ENCODE measurements at places on chromosomes 5 and 9.

DNA sequence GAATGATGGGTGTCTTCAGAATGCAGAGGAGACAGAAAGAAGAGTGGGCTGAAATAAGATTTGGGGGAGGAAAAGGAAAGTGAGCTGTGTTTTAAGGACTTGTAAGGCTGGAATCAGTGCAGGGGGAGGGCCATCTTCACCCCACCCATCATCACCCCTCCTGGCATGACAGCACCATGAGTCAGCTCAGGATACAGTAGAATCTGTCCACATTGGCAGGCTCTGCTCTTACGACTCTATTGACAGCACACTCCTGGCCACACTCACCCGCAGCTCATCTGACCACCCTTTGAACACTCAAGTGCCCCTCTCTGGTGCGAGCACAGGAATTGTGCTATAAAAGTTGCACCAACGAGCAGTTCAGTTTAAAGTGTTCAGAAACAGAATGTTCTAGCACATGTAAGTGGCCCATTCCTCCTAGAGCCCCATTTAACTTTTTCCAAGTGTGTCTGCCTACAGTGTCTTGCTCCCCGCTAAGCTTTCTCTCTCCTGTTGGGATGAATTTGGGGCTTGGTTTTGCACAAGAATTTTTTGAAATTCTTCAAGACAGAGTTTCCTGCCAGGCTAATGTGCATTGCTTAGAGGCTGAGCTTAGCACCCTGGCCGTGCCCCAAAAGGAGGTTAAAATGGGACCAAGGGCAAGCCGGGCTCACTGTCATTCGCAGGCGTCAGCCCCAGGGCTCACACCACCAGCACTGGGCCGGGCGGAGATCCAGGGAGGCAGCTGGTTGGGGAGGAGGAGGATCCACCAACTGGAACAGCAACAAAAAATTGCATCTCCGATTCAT lies 12.0 kb downstream of the ADRA1B start:
- DNase-seq: no peak

DNA sequence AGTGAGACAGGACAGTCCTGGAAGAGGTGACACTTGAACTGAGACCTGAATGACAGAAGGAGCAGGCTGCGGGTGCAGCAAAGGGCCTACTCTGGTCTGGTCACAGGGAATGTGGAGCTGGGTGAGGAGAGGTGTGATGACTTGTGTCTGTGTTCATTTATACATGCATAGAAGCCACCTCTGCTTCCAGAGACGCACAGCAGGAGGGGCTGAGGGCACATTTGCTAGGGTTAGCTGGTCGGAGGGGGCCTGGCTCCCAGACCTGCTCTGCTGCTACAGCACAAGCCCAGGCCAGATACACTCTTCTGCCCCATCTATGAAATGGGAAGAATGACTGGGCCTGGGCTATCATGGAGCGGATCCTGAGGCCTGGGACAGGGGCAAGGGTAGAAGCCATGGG lies 15.6 kb downstream of the UNC5A start:
- no peak for DNase-seq

DNA sequence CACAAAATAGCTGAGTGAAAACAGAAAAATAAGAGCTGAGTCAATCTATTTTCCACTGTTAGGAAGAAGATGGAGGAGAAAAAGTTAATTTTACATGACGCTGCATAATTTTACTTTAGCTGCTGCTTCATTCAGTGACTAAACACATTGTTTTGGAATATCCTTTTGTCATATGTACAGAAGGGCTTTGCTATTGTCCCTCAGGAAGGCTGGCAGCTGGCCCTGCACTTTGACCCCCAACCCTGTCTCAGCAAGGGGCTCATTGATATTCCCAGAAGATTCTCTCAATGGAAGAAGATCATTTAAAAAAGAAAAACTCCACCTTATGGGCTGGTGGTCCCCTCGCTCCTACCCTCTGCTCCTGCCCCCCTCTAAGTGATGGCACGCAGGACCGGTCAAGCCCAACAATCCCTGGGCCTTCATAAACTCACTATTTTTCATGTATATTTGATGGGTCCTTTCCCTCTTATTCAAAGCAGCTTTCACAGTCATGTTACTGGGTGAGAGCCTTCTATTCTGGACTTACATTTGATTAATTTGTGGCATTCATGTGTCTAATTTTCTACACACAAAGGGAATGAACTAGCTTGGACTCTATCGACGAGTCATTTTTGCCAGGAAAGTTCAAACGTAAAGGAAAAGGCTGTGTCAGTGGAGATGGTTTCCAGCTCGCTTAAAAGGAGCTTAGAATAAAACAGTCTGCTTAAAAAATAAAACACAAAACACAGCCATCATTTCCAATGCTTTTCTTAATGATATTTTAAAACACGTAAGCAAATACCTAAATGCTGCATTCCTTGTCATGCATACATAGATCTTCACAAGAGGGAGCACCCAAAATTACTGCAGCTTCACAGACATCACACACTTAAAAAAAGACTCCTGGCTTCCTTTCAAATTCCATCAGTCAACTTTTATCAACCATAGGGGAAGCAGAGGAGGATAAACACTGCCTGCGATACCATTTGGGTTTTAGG lies 104.7 kb downstream of the EFNA5 start:
- no peak for DNase-seq

DNA sequence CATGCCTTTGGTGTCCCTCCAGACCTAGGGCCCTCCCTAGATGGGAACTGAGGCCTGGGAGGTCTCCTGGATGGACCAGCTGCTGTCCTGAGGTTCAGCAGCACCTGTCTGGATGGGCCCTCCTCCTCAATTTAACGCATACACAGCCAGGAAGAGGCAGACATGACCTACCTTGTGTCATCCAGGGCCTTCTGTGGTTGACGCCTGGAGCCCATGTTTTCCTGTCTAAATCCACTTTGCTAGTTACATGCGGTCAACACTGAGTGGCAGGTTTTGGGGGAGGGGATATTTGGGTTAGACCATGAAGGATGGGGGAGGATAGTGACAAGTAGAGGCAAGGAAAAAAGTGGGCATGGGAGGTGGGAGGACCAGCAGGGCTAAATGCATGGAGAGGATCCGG lies 3.1 kb upstream of the STC2 start:
- no peak for DNase-seq

GRCh38 chr5:57721226-57721625 lies 238.6 kb upstream of the ACTBL2 start:
- peak; percentile 22 for DNase-seq

DNA sequence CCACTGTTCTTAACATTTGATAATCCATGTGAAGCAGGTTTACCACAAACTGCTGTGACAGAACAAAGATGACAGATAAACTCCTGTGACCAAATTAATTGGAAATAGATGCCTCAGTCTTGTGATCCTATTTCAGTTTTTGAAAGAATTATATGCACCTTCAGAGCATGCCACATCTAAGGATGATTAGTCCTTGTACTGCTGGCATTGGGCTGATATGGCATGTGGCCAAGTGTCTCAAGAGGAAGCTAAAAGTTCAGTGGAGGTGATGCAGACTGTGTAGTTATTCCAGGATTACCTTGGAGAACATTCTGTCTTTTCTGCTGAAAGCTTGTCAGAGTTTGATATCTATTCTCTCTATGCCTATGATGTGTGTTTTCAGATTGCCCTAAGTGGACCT lies 314.4 kb upstream of the EFNA5 start:
- no peak for DNase-seq

GRCh38 chr9:120608421-120608820 lies 28.5 kb upstream of the CDK5RAP2 start:
- no peak for DNase-seq

- no peak for DNase-seq
Observed at GRCh38 chr5:130975847-130976246, 189.2 kb downstream of the HINT1 start.

- DNase-seq: no peak
Observed at GRCh38 chr5:167949435-167949834, 342.0 kb upstream of the WWC1 start.

GRCh38 chr9:129131300-129132145 lies 20.3 kb downstream of the PTPA start:
- DNase-seq: peak; percentile 86

GRCh38 chr5:6858419-6858818 lies 145.2 kb downstream of the TENT4A start:
- DNase-seq: no peak

DNA sequence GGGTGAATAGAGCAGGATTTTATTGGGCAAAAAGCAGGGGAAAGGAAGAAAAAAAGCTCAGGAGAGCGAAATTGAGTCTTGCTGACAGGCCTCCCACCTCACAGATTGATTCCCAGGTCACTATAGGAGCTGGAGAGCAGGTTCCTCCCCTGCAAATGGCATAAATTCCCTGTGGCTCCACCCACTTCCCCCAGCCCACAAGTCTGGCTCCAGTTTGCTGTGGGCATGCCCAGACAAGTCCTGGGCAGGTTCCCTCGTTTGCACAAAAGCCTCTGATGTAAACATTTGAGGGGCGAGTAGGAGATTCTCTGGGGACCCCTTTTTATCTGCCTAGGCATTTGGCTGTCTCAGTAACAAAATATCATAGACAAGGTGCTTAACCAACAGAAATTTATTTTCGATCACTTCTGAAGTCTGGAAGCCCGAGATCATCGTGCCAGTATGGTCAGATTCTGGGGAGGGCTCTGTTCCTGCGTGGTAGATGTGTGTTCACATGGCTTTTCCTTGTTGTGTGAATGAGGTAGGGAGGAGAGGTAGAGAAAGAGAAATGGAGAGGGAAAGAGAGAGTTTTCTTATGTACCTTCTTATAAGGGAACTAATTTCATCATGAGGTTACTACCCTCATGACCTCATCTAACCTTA lies 614.5 kb downstream of the MAT2B start:
- no peak for DNase-seq

DNA sequence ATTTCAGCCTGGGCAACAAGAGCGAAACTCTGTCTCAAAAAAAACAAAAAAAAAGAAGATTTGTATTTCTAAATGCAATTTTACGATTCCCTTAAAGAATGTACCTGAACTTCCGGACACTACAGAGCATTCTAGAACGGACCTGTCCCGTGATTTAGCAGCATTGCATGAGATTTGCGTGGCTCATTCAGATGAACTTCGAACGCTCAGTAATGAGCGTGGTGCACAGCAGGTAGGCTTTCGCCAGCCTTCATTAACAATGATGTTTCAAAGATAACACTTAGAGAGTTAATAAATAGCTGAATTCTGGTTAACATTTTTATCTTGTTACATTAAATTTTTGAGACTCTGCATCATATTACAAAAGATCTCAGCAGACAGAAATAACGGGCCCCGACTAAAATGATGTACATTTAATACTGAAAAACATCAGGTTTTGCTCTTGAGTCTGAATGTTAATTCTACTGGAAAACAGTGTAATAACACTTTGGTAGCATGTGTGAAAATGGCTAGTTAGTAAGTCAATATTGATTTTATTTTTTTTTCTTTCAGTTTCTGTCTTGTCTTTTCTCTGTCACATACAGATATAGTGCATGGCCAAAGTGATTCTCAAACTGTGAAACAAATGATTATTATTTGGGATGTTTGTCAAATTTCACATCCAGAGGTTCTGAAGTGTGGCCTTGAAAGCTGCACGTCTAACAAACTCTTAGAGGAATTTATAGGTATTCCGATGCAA lies 23.3 kb downstream of the CCNH start:
- DNase-seq: no peak

Data from head of caudate nucleus (tissue), 42 donors.